ENCODE measurements at places on chromosomes 5 and 9.

DNA sequence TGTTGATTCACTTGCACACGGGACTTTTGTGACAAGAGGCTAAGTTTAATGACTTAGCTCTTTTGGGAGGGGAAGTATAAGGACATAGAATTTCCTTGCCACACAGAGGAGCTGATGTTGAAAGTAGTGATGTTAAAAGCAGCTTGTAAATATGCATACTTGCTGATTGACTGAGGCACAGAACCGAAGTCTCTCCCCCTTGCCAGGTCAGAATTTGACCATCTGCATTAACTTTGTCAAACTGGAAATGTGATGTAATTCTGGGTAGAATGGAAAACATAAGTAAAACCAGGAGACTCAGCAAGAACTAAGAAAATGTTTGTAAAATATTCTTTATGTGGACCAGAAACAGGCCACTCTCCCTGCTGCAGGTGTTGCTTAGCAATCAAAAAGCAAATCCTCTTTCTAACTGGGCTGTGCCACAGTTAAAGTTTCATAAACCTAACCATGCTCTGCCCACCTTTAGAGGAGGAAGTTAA lies 284.2 kb downstream of the NR3C1 start:
- DNase-seq = peak; percentile 88

DNA sequence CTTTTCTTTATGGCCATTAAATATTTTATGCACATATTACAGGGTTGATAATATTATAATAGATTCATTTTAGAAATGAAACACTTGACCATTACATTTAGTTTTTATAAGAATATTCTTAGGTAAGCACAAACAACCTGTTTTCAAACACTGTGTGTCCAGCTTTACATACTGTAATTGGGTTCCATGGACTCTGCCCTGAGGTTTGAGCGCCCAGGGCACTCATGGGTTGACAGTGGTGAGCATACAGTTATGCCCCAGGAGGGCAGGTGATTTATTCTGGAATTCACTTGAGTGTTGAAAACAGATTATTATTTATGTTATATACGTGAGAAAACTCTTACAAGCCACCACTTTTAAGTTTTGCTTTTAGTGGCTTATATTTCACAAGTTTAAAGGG lies 33.7 kb downstream of the TRIO start:
- DNase-seq = no peak

GRCh38 chr5:1370006-1370405 lies 25.1 kb upstream of the CLPTM1L start:
- DNase-seq = no peak

GRCh38 chr9:134041649-134041962 lies 16.3 kb downstream of the BRD3OS start:
- DNase-seq = no peak

DNA sequence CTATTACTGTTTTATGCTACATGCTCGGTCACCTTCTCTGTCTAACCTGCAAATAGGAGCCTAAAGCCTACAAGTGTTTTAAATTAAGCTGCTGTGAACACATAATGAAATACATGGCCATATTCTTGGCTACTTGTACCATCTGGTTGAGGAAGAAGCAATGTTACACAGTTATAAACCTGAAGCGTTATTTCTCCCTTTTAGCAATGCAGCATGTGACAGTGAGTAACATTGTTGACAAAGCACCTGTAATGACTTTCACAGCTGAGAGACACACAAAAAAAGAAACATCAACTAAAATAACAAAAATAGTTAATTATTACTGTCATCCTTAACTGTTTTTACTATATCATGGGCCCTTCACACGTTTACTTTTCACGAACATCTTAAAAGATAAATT lies 146.9 kb downstream of the RORB start:
- DNase-seq = no peak

DNA sequence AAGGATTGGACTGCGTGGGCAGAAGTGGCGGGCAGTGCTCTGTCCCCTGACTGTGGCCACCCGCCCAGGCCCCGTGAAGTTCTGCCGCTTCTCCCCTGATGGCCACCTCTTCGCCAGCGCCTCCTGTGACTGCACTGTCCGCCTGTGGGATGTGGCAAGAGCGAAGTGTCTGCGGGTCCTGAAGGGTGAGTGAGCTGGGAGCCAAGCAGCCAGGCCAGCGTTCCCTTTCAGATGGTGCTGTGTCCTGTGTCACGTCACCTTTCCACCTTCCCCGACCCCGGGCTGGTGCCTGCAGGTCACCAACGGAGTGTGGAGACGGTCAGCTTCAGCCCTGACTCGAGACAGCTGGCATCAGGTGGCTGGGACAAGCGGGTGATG lies 2.3 kb downstream of the WDR38 start:
- DNase-seq = no peak

- DNase-seq = no peak
Measured at GRCh38 chr9:119689879-119690278, 320.6 kb upstream of the BRINP1 start.

- no peak for DNase-seq
Measured at GRCh38 chr9:130543859-130544258, 35.5 kb upstream of the FUBP3 start.

DNA sequence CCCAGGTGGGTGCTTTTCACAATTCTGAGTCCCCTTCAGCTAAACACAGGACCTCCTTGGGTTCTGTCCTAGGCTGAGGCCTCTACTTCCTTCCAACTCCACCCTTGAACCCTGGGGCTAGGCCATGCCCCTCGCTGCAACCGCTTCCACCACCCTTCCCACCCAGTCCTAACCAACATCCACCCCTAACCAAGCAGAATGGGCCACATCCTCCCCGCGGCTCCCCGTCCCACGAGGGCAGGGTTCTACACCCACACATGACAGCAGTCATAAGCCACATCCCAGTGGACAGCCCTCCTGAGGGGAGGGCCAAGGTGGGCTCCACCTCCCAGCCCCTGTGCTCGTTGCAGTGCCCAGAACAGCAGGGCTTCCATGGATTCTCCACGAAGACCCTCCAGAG lies 65.8 kb downstream of the SHB start:
- no peak for DNase-seq

GRCh38 chr9:70484232-70485130 lies 70.0 kb upstream of the KLF9 start:
- peak; percentile 63 for DNase-seq

DNA sequence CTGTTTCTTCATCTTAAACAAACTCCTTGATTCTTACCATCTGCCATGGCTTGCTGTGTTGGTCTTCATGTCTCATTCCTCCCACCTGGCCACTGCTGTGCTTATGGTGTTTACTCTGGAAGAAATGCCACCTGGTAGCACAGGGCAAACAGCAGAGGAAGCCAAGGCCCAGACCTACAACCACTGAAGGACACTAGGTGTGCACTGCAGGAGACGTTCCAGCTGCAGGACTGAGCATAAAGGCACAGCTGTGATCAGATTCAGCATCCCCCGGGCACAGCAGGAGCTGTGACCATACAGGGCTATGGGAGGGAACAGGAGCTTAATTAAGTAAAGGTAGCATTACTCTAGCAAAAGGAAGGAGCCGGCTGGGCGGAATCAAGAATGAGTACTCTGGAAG lies 12.6 kb upstream of the GNAQ start:
- no peak for DNase-seq

DNA sequence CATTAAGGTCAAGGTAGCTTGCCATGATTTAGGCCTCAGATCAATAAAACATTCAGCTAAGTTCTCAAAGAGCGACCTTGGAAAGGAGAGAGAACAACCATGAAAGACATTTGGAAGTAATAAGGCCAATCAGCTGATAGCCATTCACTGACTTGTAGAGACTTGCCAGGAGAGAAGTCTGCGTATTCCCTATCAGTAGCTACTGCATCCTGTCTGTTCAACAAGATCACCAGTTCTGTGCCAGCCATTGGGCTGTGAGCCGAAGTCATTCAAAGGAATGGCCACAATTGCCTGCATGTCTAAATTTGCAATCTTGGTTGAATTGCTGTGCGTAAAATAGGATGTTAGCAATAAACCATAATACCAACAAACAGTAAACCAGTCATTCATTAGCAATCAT lies 219.8 kb downstream of the FBXL7 start:
- DNase-seq = no peak

DNA sequence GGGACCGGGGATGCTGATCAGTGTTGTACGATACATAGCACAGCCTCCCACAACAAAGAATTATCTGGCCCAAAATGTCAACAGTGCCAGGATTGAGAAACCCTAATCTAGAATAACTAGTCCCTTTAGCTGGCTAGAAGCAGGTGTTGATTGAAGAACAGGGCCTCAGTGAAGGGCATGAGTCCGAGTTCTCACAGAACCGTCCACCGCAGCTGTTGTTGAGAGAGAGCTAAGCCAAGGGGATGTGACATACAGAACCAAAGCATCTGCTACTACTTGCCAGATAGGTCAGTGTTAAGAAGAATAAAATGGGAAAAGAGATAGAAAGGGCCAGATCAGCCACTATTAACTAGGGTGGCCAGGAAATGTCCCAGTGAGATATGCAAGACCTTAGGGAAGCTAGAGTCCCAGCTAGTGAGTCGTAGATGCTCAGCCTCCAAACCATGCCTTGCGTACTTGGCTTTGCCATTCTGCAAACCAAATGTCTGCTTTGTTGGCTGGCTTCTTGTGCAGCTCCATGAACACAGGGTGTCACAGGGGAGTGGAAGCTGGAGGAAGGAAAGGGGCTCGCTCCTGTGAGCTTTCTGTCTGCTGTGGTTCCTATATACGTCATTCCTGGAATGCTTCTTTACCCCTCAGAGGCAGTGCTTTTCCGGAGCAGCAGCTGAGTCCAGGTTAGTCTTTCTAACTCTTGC lies 68.9 kb downstream of the FBXO38 start:
- DNase-seq = no peak

DNA sequence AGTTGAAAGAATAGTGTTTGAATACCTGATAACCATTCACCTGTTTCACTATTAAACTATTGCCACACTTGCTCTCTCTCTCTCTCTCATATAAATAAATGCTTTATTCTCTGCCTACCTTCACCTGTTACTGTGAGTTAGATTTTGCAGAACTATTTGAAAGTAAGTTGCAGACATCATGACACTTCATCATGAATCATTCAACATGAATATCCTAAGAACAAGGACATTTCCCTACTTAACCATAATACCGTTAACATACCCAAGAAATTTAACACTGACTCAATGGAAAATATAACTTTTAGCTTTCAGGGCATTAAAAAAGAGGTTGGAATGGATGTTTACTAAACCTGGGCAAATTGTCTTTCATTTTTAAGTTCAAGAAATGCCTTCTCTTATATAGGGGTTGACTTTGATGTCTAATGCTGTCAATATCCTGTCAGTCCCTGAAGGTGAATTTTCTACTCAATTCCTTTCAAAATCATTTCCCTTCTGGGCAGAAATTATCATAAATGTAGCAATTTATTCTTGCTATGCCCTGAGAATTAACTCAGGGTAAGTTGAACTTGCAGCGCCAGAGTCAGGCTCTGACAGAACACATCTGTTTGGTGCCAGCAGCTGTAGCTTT lies 582.6 kb upstream of the TLE4 start:
- no peak for DNase-seq

GRCh38 chr9:76298521-76299144 lies 95.6 kb downstream of the RFK start:
- DNase-seq = no peak

DNA sequence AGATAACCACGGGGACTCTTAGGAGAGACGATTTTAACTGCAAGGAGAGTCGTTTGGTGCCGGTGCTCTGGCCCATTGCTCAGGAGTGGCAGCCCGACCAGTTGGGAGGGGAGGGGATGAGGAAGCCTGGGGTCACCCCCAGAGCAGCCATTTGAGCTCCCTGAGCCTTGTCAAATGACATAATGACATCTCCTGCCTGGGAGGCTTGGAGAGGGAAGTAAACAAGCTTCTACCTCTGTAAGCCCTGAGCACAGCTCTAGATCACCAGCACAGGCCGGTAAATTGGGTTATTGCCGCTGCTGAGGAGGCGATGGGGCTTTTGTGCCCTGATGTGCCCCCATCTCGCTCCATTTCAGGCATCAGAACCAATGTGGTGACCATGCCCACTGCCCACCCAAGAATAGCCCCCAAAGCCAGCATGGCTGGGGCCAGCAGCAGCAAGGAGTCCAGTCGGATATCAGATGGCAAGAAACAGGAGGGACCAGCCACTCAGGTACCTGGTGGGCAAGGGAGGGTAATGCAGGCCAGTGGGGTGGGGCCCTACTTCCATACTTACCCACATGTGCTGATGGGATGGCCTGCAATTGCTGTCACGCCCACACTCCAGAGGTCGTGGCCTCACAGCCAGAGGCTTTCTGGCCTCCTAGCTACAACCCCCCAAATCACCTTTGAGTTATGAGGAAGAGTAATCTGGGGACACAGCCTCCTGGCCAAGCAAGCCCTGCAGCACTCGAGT lies 23.0 kb downstream of the CD74 start:
- DNase-seq = peak; percentile 31

GRCh38 chr9:130219661-130220096 lies 45.9 kb upstream of the HMCN2 start:
- no peak for DNase-seq

DNA sequence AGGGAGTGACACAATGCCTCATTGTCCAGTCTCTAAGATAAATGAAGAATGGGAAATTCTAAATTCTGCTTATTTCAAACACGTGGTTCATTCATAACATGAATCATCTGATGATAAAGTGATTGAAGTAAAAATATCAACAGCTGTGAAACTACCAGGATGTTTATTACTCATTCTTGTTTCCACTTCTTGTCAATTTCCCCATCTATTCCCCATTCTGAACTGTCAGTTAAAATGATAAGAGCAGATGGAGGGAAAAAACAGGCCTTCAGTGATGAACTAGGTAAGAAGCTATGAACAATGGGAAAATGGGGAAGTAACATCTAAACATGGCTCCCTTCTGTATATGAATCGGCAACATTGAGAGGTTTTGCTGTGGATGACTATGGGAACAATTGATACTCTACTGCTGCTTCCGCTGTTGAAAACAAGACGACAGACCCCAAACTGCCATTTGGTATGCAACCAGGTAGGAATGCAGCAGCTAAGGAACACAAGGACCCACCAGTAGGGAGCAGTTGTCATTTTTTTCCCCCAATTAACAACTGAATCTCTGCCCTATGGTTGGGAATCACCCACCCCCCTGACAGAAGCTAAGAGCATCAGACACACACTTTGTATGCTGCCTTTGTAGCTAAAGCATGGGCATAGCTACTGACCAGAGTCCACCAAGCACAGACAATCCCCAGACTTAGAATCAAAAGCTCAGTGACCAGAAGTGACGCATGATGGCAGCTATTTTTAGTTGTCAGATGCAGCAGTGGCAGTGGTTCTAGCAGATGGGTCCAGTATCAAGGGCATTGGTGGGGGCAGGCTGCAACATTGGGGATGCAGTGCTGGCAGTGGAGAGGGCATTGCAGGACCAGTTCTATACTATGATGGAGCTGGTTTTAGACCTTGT lies 52.9 kb upstream of the ZNF366 start:
- DNase-seq = no peak

- DNase-seq = no peak
Measured at GRCh38 chr5:171295801-171296200, 13.2 kb upstream of the TLX3 start.

- DNase-seq = no peak
Measured at GRCh38 chr9:137138722-137139467, at the start of gene GRIN1. Gene GRIN1, plus strand, starts transcription at chr9:137139154. Its CDS starts 333 bp downstream, at chr9:137139487.

- DNase-seq = no peak
Measured at GRCh38 chr5:173919443-173919842, 31.3 kb downstream of the CPEB4 start.

Measured in CD14-positive monocyte (primary cell).